ENCODE measurements at places on chromosomes 6 and 20.

GRCh38 chr6:109260126-109260525, 122.1 kb downstream of the CD164 start:
- no peak for DNase-seq

- no peak for DNase-seq
Observed at GRCh38 chr6:68343901-68344300, 291.2 kb upstream of the ADGRB3 start.

- DNase-seq = no peak
Observed at GRCh38 chr6:170512249-170512648, 40.9 kb downstream of the PSMB1 start.

GRCh38 chr20:8227293-8227692, 95.2 kb downstream of the PLCB1 start:
- DNase-seq = no peak

DNA sequence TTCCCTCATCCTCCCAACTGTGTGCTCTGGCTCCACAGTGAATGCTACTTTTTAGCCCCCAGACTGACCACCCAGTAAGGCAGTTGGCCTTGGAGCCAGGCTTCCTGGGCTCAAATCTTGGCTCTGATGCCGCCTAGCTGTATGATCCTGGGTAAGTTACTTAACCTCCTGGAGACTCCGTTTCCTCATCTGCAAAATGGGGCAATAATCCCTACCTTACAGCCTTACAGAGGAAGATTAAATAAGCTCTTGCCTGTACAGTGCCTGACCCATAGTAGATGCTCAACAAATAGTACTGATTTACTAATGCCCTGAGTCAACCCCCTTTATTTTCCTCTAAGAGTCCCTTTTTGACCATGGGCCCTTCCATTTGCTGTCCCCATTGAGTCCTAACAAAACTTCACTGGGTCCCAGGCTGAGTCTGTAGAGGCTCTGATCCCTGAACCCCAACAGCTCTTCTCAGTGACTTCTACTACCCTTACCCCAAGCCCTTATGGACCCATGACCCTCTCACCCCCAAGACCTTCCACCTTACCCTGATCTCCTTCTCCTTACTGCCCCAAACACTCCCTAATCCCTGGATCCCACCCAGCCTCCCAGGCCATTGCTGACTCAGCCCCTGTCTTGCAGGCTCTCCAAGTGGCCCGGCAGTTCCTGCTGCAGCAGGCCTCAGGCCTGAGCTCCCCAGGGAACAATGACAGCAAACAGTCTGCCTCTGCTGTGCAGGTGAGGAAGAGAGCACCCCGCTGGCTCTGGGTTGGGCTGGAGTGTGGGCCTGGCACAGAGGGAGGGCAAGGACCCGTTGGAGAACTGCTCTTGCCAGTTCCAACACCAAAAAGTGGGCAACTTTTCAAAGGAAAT, 31.4 kb downstream of the FOXP4 start:
- DNase-seq = no peak

GRCh38 chr6:127533011-127533410, 13.9 kb upstream of the MTCL3 start:
- DNase-seq = no peak

- no peak for DNase-seq
Observed at GRCh38 chr6:28537509-28538140, 11.9 kb downstream of the GPX5 start.

DNA sequence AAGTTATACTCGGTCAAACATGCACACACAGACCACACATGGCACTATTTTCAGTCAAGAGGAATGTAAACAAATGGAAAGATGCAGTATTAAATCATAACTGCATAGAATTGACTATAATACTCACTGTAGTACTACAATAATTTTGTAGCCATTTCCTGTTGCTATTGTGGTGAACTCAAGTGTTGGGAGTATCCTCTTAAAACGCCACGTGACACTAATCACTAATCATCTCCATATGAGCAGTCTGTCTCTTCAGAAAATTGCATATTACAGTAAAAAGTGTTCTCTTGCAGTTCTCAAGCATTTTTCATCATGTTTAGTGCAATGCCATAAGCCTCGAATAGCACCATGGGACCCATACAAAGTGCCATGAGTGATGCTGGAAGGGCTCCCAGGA, 258.7 kb upstream of the ID4 start:
- no peak for DNase-seq

DNA sequence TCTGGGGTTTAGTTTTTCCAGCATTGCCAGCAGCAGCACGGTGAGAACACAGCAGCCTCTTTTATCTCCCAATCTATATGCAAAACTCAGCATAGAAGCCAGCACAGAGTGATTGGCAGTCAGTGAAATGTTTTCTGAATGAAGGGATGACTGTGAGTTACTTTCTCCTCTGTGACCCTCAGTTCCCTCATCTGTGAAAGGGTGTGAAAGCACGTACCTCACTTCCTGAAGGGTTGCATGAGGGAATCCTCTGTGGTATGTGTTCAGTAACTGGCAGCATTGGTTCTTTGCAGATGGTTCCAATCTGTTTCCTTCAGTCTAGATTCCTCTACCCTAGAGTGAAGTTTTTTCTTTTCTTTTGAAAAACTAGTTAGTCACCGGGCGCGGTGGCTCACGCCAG, 40.0 kb downstream of the EFCAB8 start:
- DNase-seq = no peak

- no peak for DNase-seq
Observed at GRCh38 chr6:159110748-159111147, 58.5 kb upstream of the FNDC1 start.

DNA sequence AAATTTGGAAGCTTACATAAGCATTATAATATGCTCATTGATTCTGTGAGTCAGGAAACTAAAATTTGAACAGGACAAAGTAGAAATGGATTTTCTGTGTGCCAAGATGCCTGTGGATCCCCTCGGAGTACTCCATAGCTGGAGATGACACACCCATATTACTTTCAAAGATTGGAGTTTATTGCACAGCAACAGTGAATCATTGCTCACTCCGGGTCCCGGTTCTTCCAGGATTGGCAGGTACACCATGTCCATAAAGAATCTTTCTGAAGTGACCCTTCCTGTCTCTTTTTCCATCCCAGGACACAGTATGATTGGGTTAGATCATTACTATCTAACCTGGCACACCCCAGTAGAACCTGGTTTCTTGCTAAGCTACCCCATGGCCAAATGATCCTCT, 2.7 kb upstream of the BTN2A2 start:
- no peak for DNase-seq

- no peak for DNase-seq
Observed at GRCh38 chr6:147711476-147711875, 203.0 kb downstream of the SAMD5 start.

DNA sequence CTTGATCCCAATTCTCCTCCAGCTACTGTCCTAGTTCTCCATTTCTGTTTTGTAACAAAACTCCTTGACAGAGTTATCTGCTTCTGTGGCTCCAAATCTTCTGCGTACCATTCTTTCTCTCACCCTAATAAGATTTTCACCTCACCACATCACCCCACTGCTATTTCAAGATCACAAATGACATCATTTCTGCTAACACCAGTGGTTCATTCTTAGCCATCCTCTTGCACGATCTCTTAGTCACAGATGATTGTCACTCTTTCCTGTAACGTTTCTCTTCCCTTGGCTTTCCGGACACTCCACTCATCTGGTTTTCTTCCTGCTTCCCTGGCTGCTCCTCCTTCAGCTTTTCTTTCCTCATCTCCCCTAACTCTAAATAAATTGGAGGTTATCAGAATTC, 56.8 kb upstream of the FABP7 start:
- no peak for DNase-seq

DNA sequence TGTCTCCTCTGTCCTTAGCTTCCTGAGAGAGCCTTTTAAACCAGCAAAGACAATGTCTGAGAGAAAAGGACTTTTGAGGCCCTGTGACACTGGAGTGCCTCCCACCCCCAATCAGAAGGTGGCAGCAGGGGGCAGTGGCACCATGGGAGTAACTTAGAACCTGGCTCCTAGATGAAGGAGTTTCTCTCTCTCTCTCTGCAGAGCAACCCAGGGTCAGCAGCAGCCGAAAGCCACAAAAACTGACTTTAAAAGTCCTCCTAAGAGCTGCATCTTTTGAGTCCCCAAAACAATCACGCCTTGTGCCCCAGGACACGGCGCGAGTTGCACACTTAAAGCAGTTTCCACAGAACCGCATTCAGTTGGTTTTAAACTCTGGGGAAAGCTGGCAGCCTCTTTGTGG, 5.3 kb upstream of the TCP11 start:
- no peak for DNase-seq

GRCh38 chr6:149476789-149477455, 7.9 kb downstream of the ZC3H12D start:
- no peak for DNase-seq

GRCh38 chr6:130019326-130020072, 1.1 kb downstream of the L3MBTL3 start:
- no peak for DNase-seq

DNA sequence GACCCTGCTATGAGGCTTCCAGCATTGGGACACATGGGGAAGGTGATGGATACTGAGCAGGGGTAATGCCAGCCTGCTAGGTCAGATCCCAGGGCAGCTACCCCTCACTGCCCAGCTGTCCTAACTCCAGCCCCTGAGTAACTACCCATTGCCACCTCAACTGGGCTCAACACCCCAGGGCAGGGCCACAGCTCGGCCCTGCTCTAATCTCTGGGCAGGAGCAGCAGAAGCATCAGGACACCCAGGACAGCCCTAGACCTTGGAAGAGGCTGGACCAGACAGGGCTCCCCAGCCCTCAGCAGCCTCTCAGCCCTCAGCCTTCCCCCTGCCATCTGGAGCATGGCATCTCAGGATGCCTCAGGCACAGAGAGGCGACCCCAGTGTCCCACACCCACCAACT, 67.4 kb upstream of the TOP1 start:
- DNase-seq = no peak

GRCh38 chr20:57398901-57399535, 7.8 kb downstream of the RBM38 start:
- DNase-seq = no peak

DNA sequence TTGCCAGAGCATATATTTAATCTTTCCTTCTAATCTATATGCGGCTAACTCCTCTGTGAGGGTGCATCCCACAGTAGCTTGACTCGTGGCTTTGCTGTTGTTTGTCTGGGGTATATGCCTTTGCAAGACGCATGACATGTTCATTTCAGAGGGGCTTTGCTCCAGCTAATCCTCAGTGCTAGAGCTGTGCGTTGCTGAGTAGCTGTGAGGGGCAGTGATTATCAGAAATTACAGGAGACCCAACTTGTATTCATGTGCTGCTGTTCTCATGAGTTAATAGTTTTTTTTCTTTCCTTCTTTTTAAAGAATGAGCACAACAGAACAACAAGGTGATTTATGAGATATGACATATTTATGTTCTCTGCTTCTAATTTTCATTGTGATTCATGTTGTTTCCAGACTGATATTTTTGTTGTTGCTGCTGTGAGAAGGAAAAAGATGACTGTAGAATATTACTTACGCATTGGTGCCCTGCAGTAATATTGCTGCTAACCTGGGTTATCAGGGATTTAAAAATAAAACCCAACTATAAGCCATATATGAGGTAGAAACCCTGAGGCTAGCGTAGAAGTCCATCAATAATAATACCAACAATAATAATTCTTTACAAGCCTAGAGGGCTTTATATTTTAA, 168.3 kb downstream of the KLHL32 start:
- DNase-seq = no peak

DNA sequence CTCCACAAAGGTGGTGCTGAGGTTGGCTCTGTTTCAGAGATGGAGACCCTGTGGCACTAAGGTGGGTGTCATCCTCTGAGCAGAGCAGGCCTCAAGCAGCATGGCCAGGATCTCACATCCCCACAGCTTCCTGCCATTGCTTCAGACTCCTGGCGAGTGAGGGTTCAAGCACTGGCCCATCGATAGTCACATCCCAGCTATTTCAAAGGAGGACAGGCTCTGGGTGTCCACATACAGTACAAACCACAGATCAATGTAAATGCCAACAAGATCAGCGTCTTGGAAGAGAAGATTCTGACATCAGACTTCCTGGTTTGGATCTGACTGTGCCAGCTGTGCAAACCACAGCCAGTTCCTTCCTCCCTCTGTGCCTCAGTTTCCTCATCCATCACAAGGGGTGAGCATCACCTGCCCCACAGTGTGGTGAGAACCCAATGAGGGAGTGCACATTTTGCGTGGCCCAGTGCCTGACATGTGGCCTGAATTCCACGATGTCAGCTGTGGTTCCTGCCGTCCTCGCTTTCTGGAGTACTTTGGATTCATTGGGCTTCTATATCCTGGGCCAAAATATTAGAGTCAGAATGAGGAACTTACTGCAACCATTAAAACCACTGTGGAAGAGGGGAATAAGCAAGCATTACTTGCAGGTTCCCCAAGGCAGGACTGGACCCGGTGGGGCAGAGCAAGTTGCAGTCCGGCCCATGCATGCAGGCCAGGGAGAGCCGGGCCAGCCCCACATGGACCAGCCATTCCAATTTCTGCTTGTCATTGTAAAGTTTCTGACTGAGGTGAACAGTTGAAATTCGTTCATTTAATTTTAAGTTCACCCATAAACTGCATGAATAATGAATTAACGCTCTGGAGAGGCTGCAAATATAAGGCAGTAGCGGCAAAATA, 236.0 kb downstream of the TTLL2 start:
- no peak for DNase-seq

- DNase-seq = no peak
Observed at GRCh38 chr6:45021676-45022075, 306.5 kb upstream of the RUNX2 start.

- no peak for DNase-seq
Observed at GRCh38 chr6:146785001-146785585, 186.3 kb downstream of the ADGB start.

DNA sequence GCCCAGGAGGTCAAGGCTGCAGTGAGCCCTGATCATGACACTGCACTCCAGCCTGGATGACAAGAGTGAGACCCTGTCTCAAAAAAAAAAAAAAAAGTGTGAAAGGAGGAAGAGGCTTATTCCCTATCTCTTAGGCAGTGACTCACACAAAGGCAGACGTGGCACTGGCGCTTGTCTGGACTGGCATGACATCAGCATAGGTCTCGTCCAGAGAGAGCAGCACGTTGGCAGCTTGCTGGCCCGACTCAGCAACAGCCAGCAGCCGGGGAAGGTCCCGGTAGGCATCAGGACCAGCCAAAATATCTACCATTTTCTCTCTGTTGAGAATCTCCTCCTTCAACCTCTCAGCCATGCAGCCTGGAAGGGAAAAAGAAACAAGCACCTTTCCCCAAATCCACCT, 14.1 kb downstream of the CDK5RAP1 start:
- DNase-seq = no peak

DNA sequence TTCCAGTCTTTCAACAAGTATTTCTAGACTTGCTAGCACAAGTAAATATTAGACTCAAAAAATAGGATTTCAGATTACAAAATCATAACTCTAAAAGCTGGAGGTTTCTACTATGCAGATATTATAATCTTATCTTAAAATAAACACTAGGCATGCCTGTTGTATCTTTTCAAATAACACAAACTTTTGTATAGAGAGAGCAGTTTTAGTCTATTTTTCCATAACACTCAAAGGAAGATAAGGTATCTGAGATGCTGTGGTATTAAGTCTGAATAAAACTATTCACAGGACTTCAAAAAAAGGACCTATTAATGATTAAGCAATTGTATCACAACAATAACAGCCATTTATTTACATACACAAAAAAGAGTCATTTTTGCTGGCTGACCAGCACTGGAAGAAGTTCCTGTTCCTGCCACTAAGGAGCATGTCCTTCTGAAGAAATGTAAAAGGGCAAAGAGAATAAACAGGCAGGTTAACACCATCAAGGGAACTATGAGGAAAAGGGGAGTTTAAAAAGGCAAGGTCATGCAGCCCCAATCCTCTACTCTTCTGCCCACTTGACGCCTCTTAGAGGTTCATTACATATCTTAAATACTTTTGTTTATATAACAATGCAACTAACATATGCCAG, 39.4 kb downstream of the REPS1 start:
- no peak for DNase-seq

- DNase-seq = no peak
Observed at GRCh38 chr20:61940491-61940890, 125.2 kb downstream of the TAF4 start.

Measured in stimulated activated CD8-positive, alpha-beta memory T cell treated with anti-CD3 and anti-CD28 coated beads, Interleukin-15, amount 100 ng/mL, for 1 hour (primary cell).